Left lobe of liver (tissue), 2 donors: ENCODE measurements at places on chromosomes 11 and 22. TPM values are rescaled to one million over a fixed set of nuclear protein-coding genes. Genes with fewer than 3 reads are reported as not detected.
A peak's percentile ranks its signal among the peaks of the same experiment; 100 is the strongest.

GGT5 gene
- 11.5 TPM for total RNA-seq

C1QTNF6 gene
- total RNA-seq = 12.6 TPM

DNA sequence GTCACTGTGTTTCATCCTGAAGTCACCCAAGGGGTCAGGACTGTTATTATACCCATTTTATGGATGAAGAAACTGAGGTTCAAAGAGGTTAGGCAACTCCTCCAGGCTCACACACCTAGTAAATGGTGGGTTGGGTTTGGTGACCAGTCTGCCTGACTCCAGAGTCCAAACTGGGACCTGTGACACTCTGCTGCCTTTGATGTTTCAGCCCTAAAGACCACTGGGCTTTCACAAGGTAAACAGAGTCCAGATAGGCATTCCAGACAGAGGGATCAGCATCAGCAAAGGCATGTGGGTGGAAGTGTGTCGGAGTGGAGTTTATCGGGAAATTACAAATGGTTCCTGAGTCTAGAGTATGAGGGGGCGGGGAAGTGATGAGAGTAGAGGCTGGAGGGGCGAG lies 38.5 kb downstream of the MICAL2 start:
- DNase-seq = no peak

PLAAT4 gene
- 47.6 TPM for total RNA-seq

DNA sequence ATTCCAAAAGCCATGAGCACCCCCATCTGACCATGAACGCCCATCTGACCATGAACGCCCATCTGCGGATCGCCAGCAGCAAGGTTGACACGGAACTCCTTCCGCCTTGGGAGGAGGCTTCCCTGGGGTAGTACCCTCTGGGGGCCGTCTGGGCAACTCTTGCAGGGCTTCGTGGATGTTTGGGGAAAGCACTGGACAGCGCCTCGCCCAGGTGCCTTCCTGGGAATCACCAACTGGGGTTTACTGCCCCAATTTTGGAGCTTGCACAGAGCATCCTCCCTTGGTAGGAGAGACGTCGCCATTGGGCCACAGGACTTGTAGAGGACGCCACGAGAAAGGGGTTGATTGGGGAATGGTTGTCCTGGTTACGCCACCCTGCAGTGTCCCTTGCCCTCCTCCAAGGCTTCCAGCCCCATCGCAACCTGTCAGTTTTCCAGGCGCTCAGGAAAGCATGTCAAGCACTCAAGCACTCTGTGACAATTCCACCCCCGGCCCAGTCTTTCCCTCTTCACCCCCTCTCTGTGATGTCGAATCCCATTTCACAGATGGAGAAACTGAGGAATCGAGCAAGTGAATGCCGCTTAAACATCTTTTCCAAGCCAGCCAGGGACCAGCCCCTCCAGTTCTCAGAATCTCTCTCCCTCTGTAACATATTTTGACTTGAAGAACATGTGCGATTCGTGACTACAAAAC lies 914 bp upstream of the PRDM11 start:
- peak; percentile 86 for DNase-seq

- no peak for DNase-seq
These were observed 35.4 kb downstream of the OSBPL5 start for GRCh38 chr11:3129591-3130268.

CBX7 gene
- total RNA-seq = 15.7 TPM
